ENCODE measurements at places on chromosomes 1 and 21. TPM values are rescaled to one million over a fixed set of nuclear protein-coding genes. Genes with fewer than 3 reads are reported as not detected.

Gene ARTN
- 17.4 TPM for total RNA-seq

Gene RHD
- not detected for total RNA-seq

Gene FMN2
- not detected for total RNA-seq

Gene PADI2
- 0.98 TPM for total RNA-seq

Gene AKNAD1
- 3.9 TPM for total RNA-seq

Gene FCRL5
- 0.49 TPM for total RNA-seq

Gene OR6N1
- total RNA-seq: not detected

Gene C1orf52
- total RNA-seq: 13.0 TPM

Gene CHIT1
- not detected for total RNA-seq

DNA sequence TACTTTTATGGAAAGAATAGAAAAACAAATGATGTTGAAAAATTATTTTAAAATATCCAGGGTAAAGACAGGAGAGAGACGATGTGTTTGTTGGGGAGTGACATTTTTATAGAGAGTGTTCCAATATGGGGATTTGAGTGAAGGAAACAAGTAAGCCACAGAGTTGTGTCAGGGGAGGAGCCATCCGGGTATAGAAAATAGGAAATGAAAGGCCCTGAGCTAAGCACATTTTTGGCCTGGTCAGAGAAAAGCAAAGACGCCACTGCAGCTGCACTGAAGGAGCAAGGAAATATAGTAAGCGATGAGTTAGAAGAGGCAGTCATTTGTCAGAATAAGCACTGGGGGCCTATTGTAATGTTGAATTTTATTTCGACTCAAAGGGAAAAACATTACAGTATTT is 107.3 kb upstream of the ADGRL4 start:
- no peak for DNase-seq

DNA sequence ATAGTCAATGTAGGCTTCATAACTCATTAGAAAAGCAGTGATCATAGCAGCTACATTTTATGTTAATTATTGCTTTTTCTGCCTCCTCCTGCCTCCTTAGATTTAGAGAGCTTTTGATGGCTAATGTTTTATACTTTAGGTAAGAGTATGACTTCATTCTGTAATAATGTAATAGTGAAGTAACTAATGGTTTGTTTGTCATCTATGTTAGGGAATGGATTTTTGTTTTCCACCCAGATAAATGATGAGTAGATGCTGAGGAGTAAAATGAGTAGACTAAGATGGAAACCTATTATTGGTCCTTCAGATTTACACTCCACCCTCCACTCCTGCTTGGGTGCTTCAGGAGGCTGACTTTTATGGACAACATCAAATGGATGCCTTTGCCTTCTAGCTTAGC is 170.6 kb downstream of the CTH start:
- DNase-seq: no peak

DNA sequence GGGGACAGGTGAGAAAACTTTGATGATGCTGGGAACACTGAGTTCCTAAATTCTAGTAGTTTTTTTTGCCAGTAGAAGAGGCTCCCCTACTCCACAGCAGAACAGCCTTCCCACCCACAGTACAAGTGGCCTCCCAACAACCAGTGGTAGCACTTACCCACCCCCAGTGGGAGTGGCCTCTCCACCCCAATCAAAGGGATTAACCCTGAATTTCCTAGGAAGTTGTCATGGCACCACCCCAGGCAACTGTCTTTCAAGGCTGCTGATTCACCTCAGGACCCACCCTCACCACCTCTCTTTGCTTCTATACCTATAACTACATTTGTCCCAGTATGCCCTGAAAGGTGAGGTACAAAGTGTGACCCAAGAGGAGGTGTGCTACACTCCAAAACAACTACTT is 81.4 kb upstream of the PRDX6 start:
- DNase-seq: no peak

- no peak for DNase-seq
Observed at GRCh38 chr1:12173631-12174121, 6.9 kb downstream of the TNFRSF1B start.

GRCh38 chr1:22406722-22407495 is 44.7 kb upstream of the ZBTB40 start:
- no peak for DNase-seq

DNA sequence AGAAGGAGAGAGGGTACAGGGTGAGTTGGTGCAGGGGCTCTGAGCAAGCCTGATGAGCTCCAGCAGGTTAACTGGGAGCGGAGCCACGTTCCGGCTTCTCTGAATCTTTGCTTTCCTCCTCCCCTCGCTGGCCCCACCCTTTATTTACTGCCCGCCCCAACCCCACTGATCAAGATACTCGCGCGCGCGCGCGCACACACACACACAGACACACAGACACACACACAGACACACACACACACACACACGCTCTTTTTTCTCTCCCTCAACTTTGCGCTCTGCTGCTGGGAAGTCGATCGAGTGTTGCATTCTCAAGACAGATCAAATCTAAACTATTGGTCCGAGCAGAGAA is at the start of gene GRIK1:
Gene GRIK1 (minus strand): TSS at position 73 of the 352 bp plus-strand sequence.
- DNase-seq: no peak

DNA sequence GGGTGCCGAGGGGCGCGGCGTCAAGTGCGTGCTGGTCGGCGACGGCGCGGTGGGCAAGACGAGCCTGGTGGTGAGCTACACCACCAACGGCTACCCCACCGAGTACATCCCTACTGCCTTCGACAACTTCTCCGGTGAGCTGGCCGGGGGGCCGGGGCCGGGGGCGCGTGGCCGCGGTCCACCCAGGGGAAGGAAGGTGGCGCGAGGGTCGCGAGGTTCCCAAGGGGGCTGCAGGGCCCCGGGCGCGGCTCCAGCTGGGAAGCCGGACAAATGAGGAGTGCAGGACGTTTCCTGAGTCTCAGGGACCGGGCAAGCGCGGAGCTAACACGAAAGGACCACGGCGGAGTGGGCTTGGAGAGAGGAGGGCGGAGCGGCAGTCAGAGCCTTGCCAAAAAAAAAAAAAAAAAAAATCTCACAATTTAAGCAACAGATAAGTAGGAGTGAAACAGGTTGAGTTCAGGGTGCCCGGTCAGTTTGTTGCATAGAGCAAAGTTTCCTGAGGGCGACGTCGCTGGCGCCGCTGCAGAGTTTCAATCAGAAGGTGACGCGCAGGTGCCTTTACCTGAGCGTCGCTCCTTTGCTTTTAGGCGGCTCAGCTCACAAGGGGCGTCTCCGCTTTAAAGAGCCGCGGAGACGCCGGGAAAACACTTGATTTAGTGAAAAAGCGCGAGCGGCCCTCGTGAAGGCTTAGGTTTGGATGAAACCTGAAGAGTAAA is 750 bp downstream of the RHOU start:
- DNase-seq: peak; percentile 87

GRCh38 chr1:244980605-244981004 is 116.3 kb upstream of the HNRNPU start:
- DNase-seq: no peak

- no peak for DNase-seq
Observed at GRCh38 chr1:7508934-7509519, 262.1 kb upstream of the VAMP3 start.

DNA sequence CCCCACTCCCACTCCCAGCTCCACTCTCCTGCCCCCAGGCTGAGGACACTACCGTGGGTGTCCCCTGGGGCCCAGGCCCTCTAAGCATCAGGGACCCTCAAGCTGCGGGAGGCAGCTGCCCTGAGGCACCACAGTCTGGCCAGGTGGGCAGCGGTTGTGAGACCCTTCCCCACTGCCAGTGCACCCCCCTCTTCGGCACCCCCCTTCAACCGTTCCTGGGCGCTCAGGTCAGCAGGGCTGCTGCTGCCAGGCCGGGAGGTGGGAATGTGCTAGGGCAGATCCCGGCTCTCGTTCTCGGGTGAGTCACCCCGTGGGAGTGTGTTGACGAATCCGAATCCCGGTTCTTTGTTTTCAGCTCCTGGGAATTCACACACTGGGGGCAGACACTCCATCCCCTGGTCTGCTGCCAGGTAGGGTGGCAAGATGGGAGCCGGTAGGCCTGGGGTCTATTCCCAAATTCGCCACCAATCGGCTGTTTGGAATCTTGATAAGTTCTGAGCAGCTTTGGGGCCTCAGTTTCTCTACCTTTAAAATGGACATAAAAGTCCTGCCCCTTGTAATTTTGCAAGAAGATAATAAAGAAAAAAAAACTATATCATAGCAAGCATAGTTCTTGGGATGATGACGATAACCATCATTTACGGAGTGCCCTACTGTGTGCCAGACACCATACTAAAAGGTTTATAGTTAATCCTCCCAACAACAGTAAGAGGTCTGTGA is 28.5 kb upstream of the CASZ1 start:
- no peak for DNase-seq

- DNase-seq: no peak
Observed at GRCh38 chr1:46284597-46285564, 18.5 kb downstream of the LRRC41 start.

GRCh38 chr1:121587777-121588176 is 403.0 kb downstream of the SRGAP2C start:
- no peak for DNase-seq

DNA sequence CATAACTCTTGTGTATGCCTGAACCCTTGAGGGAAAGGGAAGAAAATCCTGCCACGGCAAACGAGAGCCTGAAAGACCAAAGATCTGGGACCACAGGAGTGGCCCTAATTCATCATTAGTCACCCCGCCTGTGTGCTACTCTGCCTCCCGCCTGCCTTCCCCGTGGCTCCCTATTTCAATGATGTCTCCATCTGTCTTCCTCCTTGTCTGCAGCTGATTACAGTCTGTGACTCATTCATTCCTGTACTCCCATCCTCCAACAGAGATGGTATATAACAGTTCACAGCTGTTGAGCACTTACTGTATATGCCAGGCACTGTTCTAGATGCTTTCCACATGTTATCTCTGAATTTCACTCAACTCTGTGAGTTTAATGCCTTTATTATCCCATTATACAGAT is 96.6 kb downstream of the SEC16B start:
- no peak for DNase-seq

GRCh38 chr1:56286956-56287355 is 292.4 kb downstream of the PLPP3 start:
- no peak for DNase-seq

DNA sequence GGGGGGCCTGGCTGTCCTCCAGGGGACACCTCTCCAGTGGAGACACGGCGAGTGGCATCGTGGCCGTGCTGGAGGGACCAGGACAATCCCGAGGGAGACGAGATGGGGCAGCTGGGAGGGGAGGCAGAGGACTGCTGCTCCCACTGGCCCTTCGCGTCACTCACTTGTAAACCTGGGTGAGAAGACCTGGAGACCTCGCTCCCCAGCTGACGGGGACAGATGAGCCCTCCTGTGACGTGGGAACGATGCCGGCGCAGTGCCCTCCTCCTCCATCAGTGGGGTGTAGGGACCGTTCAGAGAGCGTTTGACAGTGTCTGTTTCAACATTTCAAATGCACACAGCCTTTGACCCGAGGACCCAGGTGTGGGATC is 4.6 kb downstream of the SPATC1L start:
- no peak for DNase-seq

- DNase-seq: no peak
Observed at GRCh38 chr1:36703526-36704208, 221.0 kb upstream of the CSF3R start.

- no peak for DNase-seq
Observed at GRCh38 chr1:160884579-160884978, 401 bp downstream of the ITLN1 start.

DNA sequence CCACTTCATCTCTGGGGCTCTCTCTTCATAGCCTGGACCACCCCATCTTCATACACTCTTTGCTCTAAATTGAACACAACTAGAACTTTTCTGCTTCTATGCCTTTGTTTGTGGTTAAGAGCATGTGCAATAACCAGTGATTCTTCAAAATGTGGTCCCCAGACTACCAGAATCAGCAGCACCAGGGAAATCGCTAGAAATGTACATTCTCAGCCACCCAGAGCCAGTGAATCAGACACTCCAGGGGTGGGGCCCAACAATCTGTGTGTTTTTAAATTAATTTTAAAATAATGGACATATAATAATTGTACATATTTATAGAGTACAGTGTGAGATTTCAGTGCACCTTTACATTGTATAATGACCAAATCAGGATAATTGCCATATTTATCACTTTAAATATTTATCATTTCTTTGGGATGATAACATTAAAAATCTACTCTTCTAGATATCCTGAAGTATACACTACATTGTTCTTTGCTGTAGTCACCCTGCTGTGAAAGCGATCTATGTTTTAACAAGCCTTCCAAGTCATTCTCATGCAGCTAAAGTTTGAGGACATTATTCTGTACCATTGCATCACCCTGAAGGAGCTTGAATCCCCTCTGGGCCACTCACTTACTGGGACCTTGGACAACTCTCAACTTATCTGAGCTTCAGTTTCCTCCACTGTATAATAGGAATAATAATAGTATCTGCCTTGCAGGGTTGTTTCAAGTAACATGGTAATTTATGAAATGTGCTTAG is 10.8 kb downstream of the GRHL3 start:
- DNase-seq: no peak

DNA sequence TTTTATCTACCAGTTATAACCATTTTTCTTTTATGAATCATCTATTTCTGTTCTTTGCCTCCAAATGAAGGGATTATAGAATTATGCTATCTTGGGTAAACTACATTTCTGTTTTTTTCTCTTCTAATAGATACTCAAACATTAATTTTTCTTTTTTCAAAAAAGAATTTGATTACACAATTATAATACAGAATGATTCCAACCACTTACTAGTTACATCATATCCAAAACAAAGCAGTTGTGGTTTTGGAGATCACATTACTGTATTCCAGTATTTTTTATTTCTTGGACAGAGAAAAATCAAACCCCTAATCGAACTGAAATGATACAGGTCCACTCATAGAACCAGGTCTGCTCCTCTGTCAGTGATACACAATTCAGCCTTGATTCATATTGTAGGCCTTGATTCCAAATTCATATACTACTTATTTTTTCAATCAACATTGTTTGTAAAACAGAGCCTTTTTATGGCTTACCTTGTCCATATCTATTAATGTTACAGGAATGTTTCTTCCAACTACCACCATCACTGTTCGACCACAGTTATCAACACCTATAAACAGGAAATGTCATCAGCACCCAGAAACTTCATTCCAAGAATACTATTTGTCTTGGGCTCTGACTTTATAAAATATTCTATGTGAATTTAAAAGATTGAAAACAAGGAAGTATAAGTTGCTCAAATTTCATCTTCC is 43.2 kb downstream of the GDAP2 start:
- DNase-seq: no peak

Data from vagina (tissue), 2 donors.